GM18507 (cell line): ENCODE measurements at places on chromosomes 1 and 21.

- no peak for DNase-seq
Observed at GRCh38 chr1:46168477-46168876, 6.4 kb upstream of the TSPAN1 start.

- DNase-seq = peak; percentile 65
Observed at GRCh38 chr1:206556750-206557635, 49.7 kb downstream of the RASSF5 start.

DNA sequence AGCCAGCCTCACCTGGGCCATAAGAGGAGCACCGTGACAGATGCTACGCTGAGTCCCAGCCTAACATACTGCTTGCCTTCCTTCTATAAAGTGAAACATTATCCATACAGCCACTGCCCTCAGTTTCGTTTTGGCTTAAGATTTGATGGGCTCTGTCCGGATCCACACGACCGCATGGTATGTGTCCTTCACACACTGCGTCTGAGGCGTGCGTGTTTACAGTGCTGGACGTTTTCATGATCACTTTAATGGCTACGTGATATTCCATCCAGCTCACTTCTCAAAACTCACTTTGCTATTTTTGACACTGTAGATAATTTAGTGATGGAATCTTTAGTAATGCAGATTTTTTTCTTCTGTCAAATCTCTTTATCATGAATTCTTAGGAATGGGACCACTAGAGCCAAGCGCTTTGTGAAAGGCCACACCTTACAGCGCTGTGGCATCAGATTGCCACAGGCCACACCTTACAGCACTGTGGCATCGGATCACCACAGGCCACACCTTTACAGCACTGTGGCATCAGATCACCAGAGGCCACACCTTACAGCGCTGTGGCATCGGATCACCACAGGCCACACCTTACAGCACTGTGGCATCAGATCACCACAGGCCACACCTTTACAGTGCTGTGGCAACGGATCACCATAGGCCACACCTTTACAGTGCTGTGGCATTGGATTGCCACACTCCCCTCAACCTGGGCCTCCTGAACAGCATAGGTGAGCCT is 47.1 kb downstream of the PRDM15 start:
- no peak for DNase-seq

DNA sequence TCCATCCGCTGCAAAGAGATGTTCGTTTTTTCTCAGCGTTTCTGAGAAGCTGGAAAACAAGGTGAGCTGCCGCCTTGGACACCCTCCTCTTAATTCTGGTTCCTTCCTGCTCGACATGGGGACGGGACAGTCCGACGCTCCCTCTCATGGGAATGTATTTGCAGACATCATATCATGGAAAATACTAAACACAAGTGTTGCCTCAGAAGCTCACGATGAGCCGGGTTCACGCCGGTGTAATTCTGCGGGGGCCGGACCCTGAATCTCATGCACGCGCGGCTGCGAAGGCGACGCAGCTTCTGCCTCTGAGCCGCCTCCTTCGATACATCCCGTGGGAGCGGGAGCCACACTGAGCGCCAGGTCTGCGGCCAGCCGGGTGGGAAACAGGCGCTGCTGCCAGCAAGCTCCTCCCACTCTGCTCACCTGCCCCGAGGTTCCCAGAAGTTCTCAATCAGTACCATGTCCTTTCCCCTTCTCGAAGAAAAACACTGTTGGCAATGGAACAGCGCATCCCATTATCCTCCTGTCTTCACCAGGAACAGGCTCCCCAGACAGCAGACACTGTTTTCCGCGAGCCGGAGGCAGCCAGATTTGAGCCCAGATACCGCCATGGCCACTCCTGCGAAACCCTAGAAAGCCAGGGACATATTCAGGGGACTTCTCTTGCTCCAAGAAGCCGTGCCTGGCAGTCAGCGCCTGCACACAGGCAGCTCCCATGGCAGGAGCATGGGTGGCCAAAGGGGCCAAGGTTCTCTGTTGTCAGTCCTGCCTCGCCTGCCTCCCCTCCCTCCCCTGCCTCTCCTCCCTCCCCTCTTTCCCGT is 98.0 kb downstream of the WDR4 start:
- no peak for DNase-seq

GRCh38 chr21:42833859-42834725 is 45.2 kb downstream of the WDR4 start:
- DNase-seq = no peak

DNA sequence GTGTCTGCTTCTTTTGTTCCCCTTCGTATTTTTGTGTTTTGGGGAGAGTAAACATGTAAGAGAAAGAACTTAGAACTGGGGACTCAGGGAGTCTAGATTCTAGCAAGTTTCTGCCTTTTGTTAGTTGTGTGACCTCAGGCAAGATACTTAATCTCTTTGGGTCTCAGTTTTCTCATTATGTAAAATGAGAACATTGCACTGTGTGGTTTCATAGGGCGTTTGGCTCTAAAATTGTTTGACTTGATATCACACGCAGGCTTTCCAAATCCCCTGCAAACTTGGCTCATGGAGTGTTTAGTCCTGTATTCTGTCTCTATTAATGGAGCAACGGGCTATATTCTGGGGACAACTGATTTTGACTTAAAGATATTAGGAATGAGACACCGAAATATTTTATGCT is 57.7 kb downstream of the NTNG1 start:
- no peak for DNase-seq

DNA sequence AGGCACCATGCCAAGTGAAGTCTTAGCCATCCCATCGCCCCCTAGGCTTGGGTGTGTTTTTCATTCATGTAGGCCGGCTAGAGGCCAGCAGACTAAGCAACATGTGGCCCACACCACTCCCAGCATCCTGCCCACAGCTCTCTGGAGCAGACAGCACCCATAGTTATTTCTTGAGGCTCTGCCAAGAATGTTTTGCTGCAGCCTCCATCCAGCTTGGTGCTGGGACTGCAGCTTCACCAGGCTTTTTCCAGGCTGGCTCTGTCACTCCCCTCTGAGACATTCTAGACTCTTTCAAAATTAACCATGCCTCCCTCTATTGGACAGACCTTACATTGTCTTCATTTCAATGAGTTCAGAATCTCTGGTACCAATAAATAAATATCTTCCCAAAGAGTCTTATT is 104.2 kb downstream of the DUSP10 start:
- DNase-seq = no peak

GRCh38 chr1:7508052-7508933 is 262.8 kb upstream of the VAMP3 start:
- DNase-seq = no peak
